Uterus (tissue), 4 donors: ENCODE measurements at places on chromosomes 1 and 21. TPM values are rescaled to one million over a fixed set of nuclear protein-coding genes. Genes with fewer than 3 reads are reported as not detected.

Gene SLAMF6
- total RNA-seq: under 0.01 TPM

Gene IVL
- total RNA-seq: not detected

Gene SZT2
- total RNA-seq: 128 TPM

GRCh38 chr1:57061369-57061768 lies 95.6 kb upstream of the C8B start:
- H3K27me3 ChIP-seq: no peaks in the 10 kb centered on the region
- H3K36me3 ChIP-seq: no peaks in the 10 kb centered on the region
- no peak for DNase-seq
- H3K4me3 ChIP-seq: no peak overlapping the region
- H3K4me1 ChIP-seq: no peaks in the 10 kb centered on the region

GRCh38 chr21:36783612-36784374 lies 84.9 kb downstream of the SIM2 start:
- no peak overlapping the region for H3K27ac ChIP-seq
- H3K36me3 ChIP-seq: no peaks in the 10 kb centered on the region
- no peak overlapping the region for H3K4me3 ChIP-seq

DNA sequence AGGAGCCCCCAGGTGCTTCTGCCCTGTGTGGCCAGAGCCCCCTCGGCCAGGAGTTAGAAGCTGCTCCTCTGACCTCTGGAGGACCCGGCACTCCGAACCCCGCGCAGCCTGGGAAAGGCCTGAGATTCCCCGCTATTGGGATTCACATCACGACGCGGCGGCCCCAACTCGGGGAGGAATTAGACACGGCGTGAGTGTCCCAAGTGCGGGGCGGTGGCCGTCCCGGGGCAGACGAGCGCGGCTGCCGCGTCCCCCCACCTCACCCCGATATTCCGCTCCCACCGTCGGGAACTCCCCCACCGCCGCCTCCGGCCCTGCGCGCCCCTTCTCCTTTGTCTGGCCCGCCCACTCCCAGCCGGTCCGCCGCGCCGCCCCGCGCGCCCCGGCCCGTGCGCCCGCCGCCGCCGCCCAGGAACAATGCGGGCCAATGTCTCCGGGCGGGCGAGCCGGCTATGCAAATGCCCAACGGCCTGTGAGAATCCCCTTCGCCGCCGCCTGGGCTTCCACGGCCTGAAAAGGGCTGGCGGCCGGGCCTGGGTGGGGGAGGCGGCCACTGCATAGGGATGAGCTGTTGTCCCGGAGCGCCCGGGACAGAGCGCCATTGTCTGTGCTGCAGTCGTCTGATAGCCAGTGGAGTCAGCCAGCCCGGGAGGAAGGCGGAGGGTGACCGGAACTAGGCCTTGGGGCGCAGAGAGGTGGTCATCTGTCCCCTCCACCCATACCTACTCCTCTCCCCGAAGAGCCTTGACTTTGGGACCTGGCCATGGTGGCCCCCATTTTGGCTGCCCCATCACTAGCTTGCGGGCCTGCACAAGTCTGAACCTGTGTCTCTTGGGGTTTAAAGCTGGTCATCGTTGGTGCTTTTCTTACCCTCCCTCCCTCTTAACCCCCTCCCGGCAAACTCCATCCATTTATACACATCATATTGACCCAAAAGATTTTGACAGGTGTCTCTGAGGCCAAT lies 19.4 kb downstream of the RHBG start:
- H3K4me1 ChIP-seq: peaks cover 4% of the 10 kb centered on the region
- no peaks in the 10 kb centered on the region for H3K36me3 ChIP-seq
- H3K27me3 ChIP-seq: no peaks in the 10 kb centered on the region
- no peak overlapping the region for H3K27ac ChIP-seq
- no peak for DNase-seq
- no peak overlapping the region for H3K4me3 ChIP-seq

DNA sequence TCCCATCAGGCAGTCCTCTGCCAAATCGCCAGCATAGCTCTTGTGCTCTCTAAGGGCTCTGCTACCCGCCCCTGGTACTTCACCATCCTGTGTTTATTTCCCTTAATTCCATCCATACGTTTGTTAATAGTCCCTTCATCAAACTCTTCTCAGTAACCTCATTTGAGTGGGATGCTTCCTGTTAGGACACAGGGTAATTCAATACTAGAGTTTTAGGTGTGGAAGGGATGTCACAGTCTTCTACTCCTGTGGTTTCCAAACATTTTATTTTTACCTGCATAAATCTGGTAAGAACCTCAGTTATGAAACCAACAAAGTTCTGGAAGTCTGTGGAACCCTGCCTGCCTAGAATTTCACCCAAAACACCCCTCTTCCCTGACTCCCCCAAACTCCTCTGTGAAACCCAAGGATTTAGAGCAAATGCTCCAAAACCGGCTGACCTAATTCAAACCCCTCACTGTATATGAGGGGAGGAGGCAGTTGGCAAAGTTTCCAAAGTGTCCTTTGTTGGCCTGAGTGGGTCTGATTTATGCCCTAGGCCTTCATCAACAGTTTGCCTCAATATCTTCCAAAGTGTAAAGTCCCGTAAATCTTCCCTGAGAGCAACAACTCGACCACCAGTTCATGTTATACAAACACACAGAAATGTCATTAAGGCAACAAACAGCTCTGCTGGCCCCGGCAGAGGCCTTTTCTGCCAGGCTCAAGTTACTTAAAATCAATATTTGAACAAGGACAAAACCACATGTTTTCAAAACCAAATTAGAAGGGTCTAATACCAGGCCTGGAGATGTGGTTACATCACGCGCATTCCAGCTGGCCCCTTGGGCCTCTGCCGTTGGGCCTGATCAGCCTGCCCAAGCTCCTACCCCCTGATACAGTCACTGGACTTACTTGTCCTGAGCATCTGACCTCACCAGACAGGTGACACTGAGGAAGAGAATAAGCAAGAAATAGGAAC lies 82.4 kb upstream of the FGGY start:
- DNase-seq: no peak
- no peak overlapping the region for H3K4me3 ChIP-seq
- H3K27ac ChIP-seq: no peak overlapping the region
- no peaks in the 10 kb centered on the region for H3K36me3 ChIP-seq
- H3K27me3 ChIP-seq: no peaks in the 10 kb centered on the region
- H3K4me1 ChIP-seq: no peaks in the 10 kb centered on the region

GRCh38 chr21:42737951-42738590 lies 84.7 kb downstream of the PDE9A start:
- H3K27me3 ChIP-seq: no peaks in the 10 kb centered on the region
- no peaks in the 10 kb centered on the region for H3K36me3 ChIP-seq
- peak overlapping the region; percentile 66 for H3K27ac ChIP-seq
- peak; percentile 61 for DNase-seq
- no peak overlapping the region for H3K4me3 ChIP-seq
